ENCODE measurements at places on chromosomes 7 and 10.

- DNase-seq: peak; percentile 30
Measured at GRCh38 chr10:30840395-30841050, 191.1 kb downstream of the ZNF438 start.

DNA sequence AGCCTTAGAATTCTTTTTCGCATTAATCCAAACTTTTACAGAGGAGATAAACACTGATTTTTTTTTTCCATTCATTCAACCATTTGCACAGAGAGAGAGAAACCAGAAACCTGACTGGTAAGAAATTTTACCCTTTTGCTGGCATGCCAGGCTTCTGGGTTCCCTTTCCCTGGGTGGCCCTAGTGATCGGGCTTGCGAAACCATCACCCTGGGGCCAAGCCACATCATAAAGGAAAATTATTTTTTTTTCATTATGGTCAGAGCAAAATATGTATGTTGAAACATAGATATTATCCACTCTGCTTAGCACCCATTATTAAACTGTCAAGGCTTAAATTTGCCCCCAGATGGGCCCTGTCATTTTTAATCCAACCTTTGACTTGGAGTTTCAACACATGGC lies 55.4 kb upstream of the INHBA start:
- no peak for DNase-seq

DNA sequence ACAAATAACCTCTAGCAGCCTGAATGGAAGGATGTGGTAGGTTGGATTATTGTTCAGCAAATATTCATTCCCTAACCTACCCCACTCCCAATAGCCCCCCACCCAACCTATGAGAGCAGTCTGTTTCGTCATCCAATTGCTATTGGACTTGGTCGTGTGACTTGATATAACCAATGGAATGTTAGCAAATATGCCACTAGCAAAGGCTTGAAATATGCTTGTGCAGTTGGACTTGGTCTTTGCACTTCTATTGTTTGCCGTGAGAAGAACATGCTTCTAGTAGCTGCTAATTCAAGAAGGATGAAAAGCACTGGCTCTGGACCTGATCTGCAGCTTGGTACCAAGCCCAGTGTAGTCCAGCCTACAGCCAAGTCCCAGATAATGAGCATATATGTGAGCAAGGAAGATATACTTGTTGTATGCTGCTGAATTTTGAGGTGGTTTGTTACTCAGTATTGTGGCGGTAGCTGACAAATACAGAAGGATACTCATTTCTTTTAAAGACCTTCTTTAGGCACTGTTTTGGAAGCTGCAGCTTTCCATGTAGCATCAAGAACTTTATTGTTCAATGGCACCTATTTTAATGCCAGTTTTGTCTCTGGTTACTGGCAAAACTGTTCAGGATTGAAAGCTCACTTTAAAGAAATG lies 180.4 kb downstream of the EXOC4 start:
- DNase-seq: no peak

- DNase-seq: no peak
Measured at GRCh38 chr10:60803865-60804264, 25.6 kb downstream of the CDK1 start.

GRCh38 chr7:37369906-37370305 lies 78.8 kb downstream of the ELMO1 start:
- no peak for DNase-seq

- DNase-seq: no peak
Measured at GRCh38 chr10:70622981-70623844, 20.7 kb upstream of the PRF1 start.

GRCh38 chr7:135349746-135350145 lies 116.1 kb downstream of the STRA8 start:
- no peak for DNase-seq

- DNase-seq: peak; percentile 67
Measured at GRCh38 chr10:69451784-69452251, 553 bp downstream of the TSPAN15 start.

DNA sequence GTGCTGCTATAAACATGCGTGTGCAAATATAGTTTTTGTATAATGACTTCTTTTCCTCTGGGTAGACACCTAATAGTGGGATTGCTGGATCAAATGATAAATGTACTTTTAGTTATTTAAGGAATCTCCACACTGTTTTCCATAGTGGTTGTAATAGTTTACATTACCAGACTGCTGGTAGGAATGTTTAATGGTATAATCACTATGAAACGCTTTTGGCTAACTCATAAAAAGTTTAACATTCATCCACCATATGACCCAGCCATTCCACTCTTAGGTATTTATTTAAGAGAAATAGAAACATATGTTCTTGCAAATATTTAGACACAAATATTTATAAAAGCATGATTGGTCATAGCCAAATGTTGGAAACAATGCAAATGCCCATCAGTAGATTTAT lies 32.1 kb upstream of the TFEC start:
- no peak for DNase-seq

DNA sequence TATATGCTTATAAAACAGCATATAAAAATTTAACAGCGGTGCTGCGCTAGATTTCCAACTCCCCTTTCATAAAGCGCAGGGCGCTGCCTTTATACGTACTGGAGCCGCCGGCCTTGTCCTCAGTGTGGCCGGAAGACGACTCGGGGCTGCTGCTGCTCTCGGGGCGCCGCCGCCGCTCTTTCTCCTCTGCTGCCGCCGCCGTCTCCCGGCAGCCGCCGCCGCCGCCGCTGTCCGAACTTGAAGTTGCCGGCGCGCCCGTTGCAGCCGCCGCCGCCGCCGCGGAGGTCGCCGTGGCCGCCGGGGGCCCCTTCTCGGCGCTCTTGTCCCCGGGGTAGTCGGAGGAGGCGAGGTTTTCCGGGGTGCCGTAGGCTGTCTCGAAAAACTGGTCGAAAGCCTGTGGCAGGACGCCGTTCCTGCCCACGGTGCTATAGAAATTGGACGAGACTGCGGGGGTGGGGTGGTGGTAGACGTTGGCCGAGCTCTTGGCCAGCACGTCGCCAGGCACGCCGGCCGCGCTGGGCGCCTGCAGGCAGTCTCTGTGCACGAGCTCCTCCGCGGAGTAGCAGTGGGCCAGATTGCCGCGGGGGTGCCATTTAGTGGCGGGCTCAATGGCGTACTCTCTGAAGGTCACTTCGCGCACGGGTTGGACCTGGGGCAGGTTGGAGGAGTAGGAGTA lies 557 bp downstream of the HOXA11 start:
- no peak for DNase-seq
